ENCODE measurements at places on chromosomes 2 and 18.

DNA sequence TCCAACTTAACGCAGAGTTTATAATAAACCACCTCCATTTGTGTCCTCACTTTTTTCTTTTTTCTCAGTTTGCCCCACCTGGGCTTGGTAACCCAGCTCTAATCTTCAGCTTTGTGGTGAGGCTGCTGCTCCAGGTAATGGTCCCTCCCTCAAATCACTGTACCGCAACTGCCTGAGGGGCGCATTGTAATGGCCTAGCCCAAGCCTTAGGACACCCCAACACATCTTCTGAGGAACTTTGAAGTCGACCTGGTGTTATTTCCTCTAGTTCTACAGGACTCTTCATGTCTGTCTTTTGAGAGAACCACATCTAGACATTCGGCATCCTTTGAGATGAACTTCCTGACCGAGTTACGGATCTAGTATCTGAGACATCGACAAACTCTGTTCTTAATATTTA lies 99.7 kb downstream of the PLEKHM3 start:
- no peak for DNase-seq

DNA sequence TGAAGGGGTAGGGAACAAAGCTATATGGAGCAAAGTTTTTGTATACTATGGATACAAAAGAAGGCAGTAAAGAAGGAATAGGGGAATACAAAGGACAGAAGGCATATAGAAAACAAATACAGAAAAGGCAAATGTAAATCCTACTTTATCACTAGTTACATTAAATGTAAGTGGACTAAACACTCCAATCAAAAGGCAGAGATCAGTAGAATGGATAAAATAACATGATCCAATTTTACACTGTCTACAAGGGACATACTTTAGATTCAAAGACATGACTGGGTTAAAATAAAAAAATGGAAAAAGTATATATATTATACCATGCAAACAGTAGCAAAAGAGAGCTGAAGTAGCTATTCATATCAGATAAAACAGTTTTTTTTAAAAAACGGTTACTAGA lies 215.0 kb downstream of the PDE11A start:
- no peak for DNase-seq

- no peak for DNase-seq
Measured at GRCh38 chr2:81436256-81436655, 1131.7 kb upstream of the LRRTM1 start.

- DNase-seq, result no peak
Measured at GRCh38 chr18:46518438-46518837, 138.6 kb downstream of the LOXHD1 start.

- no peak for DNase-seq
Measured at GRCh38 chr2:164593541-164593940, 27.7 kb downstream of the GRB14 start.

- peak; percentile 63 for DNase-seq
Measured at GRCh38 chr2:233443511-233444183, 89.4 kb downstream of the DGKD start.

- peak; percentile 87 for DNase-seq
Measured at GRCh38 chr2:100285691-100286090, 36.6 kb downstream of the LONRF2 start.

GRCh38 chr18:54031243-54031642 lies 193.2 kb downstream of the MBD2 start:
- DNase-seq, result no peak

GRCh38 chr18:73059280-73059679 lies 191.5 kb upstream of the NETO1 start:
- no peak for DNase-seq

GRCh38 chr2:230828272-230828961 lies 36.3 kb upstream of the ITM2C start:
- no peak for DNase-seq

- no peak for DNase-seq
Measured at GRCh38 chr2:152236191-152236925, 60.8 kb upstream of the STAM2 start.

DNA sequence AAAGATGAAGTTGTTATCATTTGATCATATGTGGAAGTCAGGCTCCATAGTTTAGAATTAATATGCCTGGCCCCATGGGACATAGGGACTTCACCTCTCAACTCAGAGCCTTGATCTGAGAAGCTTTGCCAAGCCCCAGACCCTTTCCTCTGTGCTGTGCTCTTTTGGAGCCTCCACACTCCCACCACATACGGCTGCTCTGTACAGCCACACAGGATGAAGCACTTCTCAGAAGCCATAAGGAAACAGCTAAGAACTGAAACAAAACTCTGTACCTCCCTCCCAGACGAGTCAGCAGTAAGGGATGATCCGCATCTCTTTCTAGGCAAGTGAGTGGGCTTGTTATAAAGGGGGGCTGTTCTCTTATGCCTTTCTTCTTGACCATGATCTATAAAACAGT lies 66.5 kb downstream of the CAB39 start:
- no peak for DNase-seq

- DNase-seq, result peak; percentile 13
Measured at GRCh38 chr2:219045937-219046550, 4.7 kb upstream of the CFAP65 start.

GRCh38 chr2:218026244-218026643 lies 23.4 kb upstream of the TNS1 start:
- DNase-seq, result no peak

DNA sequence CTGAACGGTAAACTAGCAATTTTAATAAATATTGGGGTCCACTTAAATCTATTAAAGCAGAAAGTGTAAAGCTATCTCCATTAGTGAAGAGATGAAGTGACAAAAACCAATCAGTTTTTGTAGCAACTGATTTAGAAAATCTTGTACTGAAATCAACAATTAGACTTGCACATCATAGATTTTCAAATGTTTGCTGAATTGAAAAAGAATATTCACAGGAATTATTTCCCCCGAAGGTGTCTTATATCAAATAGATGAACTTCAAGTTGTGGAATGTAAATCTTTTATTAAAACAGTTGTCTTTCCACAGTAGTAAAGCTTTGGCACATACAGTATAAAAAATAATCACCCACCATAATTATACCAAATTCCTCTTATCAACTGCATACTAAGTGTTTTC lies 48.7 kb downstream of the ATIC start:
- no peak for DNase-seq

Measured in fibroblast of skin of right quadriceps (primary cell).